Stimulated activated CD4-positive, alpha-beta T cell treated with anti-CD3 and anti-CD28 coated beads, Interleukin-1b, Interleukin-23, amount 100 ng/mL, for 1 hour (primary cell): ENCODE measurements at places on chromosomes 12 and 14.

DNA sequence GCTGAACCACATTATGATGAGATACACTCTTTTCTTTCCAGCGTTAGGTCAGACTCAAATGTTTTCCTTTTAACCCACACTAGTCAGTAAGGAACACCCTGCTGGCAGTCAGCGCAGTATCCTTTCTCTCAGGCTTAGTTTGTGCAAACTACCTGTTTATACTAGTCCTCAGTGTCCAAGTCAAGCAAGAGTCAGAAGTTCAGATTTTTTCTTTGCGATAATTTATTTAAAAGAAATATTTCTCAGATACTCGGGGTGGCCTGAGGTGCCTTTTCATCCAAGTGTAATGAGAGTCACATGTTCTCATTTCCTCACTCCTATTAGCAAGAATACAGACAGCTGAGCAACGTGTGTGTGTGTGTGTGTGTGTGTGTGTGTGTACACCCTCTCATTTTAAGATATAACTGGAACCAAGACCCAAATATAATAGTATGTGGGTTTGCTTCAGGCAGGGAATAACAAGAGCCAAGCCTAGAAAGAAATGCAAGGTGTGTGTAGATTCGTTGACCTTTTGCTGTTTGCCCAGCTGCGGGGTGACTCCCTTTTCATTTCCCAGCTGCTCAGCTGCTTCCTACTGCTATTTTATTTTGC lies 182.7 kb downstream of the KICS2 start:
- no peak for DNase-seq

GRCh38 chr12:54261815-54262402 lies 18.0 kb downstream of the CBX5 start:
- no peak for DNase-seq

GRCh38 chr14:72651081-72651480 lies 242.8 kb downstream of the DPF3 start:
- DNase-seq, result no peak

GRCh38 chr12:96409731-96410130 lies 9.5 kb upstream of the CDK17 start:
- no peak for DNase-seq

DNA sequence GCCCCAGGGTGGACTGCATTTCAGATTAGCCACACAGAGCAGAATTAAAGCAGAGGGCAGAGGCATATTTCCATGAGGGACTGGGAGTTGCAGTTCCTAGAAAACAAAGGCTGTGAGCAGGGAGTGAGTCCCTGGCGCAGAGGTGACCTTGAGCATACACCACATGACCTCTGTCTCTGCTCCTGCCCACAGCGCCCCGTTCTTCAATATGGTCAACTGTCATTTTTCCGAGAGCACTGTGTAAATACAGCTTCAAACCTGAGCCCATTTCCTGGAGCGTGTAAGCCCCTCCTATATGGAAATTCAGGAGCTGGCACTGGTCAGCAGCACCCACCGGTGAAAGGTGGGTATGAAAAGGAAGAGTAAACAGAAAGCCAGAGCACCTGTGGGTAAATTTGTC lies 192.2 kb upstream of the PELI2 start:
- no peak for DNase-seq

DNA sequence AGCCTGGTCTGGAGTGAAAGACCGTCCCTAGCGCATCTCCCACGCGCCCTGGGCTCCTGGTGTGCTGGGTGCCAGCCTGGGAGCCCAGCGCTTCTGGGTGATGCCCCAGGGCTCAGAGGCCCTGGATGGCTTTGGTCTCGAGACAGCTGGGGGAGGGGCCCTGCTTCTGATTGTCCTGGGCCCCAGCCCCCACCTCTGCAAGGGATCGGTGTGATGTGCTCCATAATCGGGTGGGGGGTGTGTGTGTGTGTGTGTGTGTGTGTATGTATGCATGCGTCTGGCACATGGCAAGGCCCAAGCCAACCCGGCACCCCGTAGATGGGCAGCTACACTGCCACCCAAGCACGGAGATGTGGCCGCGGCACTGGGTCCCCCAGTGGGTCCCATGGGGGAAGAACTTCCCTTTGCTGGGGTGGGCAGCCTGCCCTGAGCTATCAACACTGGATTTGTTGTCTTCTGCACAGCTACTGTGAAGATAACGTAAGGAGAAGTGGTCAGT lies 3.1 kb downstream of the ZBTB42 start:
- no peak for DNase-seq

- no peak for DNase-seq
Observed at GRCh38 chr14:82239223-82239622, 705.6 kb upstream of the SEL1L start.

- no peak for DNase-seq
Observed at GRCh38 chr12:66428870-66429269, 126.6 kb downstream of the HELB start.

DNA sequence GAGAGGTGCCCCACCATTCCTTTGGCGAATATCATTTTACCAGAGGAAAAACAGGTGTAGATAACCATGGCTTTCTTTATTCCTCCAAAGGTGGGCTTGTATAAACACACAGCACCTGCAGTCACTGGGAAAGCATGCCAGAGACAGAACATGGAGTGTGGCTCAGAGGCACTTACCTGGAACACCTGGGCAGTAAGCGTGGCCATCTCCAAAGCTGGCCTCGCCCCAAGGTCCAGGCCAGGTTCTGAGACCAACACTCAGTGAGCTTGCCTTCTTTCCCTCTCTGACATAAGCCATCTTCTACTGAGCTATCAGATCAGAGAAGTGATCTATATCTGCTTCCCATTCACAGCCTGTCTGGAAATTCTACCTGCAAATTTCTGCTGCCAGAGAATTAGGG lies 70.5 kb downstream of the NUAK1 start:
- no peak for DNase-seq

- DNase-seq, result no peak
Observed at GRCh38 chr14:99381688-99382060, 99.0 kb downstream of the SETD3 start.

- DNase-seq, result no peak
Observed at GRCh38 chr14:83251402-83251801, 1717.7 kb upstream of the SEL1L start.

- DNase-seq, result no peak
Observed at GRCh38 chr12:56694161-56694560, 6.1 kb upstream of the PTGES3 start.

- no peak for DNase-seq
Observed at GRCh38 chr12:100303831-100304230, 36.9 kb downstream of the SCYL2 start.

DNA sequence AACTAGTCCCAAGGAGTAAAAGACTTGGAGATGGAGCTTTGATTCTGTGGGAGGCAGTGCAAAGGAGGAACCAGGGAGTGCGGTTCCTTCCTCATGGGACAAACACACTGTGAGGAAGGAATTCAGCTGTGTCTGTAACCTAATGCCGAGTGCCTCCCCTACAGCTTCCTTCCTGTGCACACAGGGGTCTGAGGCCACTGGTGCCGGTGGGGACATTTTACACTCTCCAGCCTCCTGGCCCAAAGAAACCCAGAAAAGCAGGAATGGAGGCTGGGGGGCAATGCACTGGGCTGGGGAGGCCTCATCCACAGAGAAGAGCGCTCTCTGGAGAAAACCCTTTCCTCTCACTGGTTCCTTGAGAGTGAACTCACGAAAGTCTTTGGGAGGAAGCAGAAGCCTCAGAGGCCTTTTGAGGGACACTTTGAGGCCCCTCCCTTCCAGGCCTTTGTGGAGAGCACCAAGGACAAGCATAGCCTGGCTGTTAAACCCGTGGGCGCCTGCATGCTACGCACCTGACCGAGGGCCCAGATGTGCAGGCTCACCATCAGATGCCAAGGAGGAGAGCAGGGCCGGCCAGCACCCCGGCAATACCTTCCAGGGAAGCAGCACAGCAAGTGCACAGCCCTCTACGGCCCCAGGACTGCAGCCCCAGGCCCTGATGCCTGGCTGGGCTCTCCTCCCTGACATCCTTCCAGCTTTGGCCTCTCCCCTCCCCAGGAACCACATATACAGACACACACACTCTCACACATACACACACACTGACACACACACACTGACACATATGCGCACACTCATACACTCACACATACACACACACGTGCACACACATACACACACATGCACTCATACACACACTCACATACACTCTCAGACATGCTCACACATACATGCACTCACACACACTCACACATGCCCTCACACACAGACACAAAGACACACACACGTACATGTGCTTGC lies 52.0 kb downstream of the NFKBIA start:
- DNase-seq, result no peak
